ENCODE measurements at places on chromosomes 5 and 9. TPM values are rescaled to one million over a fixed set of nuclear protein-coding genes. Genes with fewer than 3 reads are reported as not detected.

The ERAP2 gene
- 10.7 TPM for total RNA-seq

The FBP1 gene
- total RNA-seq = not detected

The AK8 gene
- total RNA-seq = 1.4 TPM

The ZFP37 gene
- total RNA-seq = 0.36 TPM

The RIGI gene
- 5.2 TPM for total RNA-seq

The FOXD4 gene
- not detected for total RNA-seq

The TPRN gene
- 7.2 TPM for total RNA-seq

The RFK gene
- 7.8 TPM for total RNA-seq

Measured in cardiac atrium fibroblast (primary cell).